CD4-positive, alpha-beta T cell treated with Interleukin-4 for 4 hours (primary cell): ENCODE measurements at places on chromosomes 3 and 15.

DNA sequence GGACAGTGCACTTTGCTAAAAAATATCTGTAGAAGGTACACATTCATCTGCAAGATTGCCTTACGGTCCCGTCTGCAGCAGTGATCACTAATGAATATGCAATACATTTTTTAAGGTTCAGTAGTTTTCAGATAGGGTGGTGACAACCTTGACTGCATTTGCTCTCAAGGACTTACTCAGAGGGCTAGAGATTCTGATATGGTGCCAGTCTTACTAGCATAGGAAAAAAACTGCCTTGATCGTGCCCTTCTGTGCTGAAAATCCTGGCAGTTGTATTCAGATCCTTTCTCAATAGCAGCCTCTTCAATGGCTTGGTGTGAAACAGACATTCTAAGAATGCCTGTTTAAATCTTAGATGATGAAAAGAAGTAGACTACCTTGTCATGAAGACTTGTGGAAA lies 411.9 kb upstream of the CCDC54 start:
- DNase-seq, result no peak

DNA sequence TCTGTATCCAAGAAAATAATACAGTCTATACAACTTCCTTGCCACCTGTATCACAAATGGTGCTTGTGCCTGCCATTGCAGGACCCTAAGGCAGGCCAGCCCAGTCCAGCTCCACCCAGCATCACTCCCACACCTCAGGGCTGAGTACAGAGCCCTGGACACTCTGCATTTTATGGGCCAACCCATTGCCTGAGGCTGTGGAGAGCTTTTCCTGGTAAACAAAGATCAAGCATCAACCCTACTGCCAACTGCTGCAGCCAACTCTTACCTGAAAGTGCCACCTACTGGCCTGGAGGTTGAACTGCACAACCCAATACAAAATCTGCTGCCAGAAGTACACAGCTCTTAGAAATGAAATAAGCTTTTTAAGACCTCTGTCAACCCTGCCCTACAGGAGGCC lies 1082.2 kb downstream of the NAALADL2 start:
- DNase-seq, result no peak

GRCh38 chr3:100796556-100796955 lies 87.3 kb downstream of the TFG start:
- no peak for DNase-seq

DNA sequence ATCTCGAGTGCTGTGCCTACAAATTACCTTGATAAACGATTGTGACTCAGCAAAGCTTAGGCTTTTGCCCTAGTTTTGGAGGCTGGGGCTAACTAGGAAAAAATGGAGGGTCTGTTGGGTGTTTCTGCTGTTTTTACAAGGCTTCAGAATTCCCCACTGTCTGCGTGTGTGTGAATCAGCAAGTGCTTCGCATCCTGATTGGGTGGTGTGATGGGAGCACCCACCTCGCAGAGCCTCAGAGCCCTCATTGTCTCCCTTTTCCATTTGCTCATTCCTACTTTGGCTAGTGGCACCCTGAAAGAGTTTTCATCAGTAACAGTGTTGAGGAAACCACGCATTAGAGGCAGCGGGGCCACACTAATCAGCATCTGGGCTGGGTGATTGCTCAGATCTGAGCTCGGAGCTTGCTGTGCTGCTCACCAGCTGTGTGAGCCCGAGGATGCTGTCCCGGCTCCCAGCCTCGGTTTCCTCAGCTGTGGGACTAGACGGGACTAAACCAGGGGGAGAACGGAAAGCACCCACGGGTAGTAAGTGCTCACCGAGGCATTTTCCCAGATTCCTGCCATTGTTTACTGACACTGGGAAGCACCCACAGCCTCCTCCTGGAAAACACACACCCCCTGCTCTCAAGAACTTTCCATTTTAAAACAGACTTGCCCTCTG lies 40.6 kb downstream of the GOLGA8S start:
- DNase-seq, result no peak

- DNase-seq, result no peak
These were observed 428.3 kb downstream of the NAALADL2 start for GRCh38 chr3:175287361-175287963.

DNA sequence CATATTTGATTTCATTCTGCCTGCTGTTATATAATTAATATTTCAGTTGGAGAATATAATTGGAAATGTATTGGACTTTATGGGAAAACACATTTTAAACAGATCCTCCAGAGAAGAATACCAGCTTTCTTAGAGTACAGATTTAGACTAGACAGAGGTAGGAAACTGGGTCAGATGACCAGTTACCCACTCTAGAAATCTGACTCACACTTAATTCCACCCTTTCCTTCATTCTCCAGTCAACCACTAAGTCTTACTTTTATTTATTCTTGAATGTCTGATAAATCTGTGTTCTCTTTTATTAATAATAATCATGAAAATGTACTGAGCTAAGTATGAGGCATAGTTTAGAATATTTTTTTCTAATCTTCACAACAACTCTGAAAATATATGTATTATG lies 110.7 kb downstream of the LRRC49 start:
- no peak for DNase-seq

DNA sequence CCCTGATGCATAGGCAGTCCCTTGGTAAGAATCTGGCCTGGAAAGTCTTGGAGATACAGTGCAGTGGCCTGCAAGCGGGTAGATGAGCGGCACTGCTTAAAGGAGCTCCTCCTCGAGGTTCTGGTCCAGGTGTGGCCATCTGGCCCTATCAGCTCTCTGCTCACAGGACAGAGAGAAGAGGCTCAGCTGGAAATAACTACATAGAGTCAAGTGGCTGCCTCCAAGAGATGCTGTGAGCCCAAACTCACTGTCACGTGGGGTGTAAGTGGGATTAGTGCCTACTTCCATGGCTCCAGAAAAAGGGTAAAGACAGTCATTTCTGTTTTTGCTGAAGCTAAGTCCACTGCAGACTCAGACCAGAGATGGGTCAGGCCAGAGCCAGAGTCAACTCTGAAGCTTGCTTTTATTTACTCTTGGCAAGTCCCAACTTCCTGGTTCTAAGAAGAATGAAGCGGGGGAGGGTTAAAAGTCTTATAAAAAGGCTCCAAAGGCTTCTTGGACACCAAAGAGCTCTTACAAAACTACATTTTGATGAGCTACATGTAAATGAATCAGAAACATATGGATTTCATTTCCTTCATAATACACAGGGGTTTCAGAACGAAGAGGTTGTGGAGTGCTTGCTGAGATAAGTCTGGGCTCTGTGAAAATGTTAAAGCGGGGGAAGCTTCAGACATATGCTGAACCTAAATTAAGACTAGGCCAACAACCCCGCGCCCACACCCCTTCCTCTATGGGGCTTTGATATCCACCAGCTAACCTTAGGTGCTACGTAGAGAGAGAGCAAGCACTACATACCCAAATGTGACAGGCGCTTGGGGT lies 77.1 kb downstream of the PDZRN3 start:
- DNase-seq, result no peak

DNA sequence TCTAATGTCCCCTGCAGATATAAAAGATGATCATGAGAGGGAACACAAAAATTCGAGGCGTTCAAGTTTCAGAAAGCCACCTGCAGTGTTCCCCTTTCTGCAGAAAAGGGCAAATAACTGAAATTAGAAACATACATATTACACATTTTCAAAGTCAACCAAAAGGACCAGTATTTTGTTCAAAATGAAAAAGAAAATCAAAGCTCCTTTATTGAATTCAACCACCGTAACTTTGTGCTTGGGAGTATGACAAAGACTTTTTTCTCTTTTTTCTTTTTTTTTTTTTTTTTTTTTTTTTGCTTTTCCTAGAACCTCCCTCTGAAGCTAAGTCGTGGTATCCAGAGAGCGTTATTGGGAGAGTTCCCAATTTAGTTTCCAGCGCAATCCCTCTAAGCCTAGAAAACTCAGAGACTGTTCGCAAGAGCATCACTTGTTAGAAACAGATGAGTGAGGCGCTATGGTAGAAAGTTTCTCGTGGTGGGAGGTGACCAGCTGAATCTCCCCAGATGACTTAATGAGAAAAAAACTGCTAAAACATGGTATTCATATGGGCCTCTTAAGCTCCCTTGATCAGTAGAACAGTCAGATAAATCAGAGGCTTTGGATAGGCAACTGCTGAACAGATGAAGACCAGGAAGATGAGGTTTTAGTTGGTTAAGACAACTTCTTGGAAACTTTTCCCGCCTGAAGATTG lies 77.4 kb downstream of the MB21D2 start:
- no peak for DNase-seq

GRCh38 chr3:130915567-130916292 lies 21.8 kb downstream of the ATP2C1 start:
- no peak for DNase-seq

DNA sequence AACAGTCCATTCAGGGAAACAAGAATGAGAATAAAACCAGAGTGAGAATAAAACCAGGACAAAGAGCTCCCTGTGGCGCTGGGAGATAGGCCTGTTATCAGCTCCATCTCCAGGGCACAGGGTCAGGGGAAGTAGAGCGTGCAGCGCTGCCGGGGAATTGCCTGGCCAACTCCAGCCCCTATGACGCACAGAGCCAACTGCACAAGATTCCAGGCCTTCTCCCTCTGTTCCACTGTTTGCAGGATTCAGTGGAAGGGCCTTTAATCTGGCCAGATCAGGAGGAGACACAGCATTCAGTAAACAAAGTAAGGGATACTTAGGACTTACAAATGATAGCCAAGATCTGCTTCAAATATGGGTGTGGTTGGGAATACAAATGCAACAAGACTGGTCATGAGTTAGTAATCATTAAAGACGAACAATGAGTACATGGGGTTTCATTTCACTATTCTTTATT lies 49.4 kb downstream of the ITGB5 start:
- DNase-seq, result no peak

- no peak for DNase-seq
These were observed 18.1 kb downstream of the MOBP start for GRCh38 chr3:39485547-39485946.

DNA sequence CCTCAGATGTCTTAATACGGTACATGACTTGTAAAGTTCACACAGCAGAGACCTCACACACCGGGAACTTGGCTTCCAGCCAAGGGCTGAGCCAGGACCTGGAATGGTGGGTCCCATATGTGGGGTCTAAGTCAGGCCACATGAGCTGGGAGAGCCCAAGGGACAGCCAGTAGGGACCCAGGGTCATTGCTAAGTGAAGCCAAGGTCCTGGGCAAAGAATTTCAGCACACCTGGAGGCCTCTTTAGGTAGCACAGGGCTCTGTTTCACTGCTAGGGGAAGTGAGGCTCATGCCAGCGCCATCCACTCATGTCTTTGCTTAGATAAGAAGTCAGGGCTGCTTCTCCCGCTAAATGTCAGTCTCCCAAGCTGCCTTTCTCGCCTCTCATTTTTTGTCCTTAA lies 116.6 kb upstream of the TLE3 start:
- DNase-seq, result no peak

- DNase-seq, result no peak
These were observed 2.3 kb upstream of the MBNL1 start for GRCh38 chr3:152266221-152266995.

- DNase-seq, result no peak
These were observed 238.0 kb downstream of the XXYLT1 start for GRCh38 chr3:195032955-195033354.

GRCh38 chr3:88034491-88035275 lies 24.1 kb downstream of the CGGBP1 start:
- no peak for DNase-seq

- DNase-seq, result no peak
These were observed 595 bp downstream of the PDCD7 start for GRCh38 chr15:65132878-65133547.

DNA sequence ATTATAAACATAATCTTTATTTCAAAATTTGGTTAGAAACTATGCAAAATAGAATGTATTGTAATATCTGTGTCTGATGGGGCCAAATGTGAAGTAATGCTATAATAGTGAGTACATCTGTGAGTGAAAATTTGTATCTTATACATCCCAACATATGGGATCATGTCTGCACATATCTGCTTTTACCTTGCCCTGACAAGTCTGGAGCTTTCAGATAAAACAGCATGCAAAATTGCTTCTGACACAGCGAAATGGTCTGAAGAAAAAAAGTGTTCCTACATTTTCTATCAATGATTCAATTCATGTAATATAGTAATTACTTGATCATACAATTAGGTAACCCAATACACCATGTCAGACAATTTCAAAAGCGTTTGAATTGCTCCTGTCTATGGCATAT lies 58.1 kb upstream of the P3H2 start:
- no peak for DNase-seq

DNA sequence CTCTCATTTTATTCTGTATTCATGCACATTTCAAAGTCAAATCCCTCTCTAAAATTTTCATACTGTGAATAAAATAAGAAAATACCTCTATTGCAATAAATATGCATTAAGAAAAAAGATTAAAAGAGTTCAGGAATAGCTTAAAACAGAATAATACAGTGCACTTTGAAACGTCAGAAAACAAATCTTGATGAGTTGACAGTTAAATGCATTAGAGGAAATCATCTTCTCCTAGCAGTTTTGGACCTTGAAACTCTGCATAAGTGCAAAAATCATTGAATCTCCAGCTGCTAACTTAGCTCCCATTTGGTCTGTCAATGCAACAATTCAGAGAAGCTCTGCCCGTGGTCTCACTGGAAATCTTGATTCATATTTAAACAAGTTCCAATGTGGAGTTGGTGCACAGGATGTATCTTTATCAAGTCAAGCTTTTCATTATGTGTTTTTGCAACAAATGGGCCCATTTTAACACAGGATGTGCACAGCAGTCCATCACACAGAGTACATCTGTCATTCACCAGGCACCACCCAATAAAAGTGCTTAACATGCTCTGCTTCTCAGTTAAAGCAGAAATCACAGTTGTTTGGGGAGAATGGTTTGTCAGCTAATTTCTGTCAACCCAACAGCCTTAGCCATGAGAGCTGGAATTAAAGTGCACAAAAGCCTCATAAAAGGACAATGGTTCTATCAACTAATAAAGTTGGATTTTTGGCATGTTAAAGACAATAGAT lies 98.8 kb upstream of the ARRDC4 start:
- no peak for DNase-seq

DNA sequence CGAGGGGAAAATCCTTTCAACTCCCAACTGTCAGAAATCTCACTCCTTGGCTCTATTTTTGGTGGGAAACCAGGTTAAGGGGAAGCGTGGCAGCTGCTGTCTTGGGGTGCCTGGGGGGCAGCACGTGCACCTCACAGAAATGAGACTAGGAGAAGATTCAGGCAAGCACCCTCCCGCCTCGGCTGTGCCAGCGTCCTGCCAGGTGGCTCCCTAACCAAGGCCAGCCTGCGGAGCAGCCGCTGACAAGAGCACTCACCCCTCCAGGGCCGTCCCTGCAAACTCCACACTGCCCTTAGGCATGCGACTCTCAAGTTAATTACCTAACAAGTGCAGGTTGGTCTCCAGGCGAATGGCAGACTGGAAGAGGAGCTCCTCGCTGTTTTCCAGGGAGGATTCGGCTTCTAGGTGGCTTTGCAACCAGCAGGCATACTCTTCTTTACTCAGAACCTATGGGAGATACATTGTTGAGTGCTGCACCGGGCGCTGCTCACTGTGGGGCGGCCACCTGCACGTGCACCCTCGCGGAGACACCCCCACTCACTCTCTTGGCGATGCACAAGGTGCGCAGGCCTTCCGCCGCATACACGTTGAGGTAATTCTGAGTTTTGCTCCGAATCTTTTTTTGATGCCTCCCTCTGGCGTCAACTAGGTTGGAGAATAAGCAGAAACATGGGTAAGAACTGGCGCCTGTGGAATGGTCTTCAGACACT lies 155.3 kb downstream of the ATP10A start:
- DNase-seq, result no peak
